Activated naive CD8-positive, alpha-beta T cell treated with anti-CD3 and anti-CD28 coated beads, Interleukin-2, amount 50 U/mL, for 16 hours (primary cell): ENCODE measurements at places on chromosomes 3 and 15.

- no peak for DNase-seq
Measured at GRCh38 chr3:39208463-39209055, 16.2 kb upstream of the XIRP1 start.

- DNase-seq = no peak
Measured at GRCh38 chr15:39579487-39580116, 1.3 kb upstream of the THBS1 start.

- DNase-seq = no peak
Measured at GRCh38 chr3:53485675-53486403, 8.6 kb upstream of the CACNA1D start.

GRCh38 chr3:134711284-134711683, 60.5 kb upstream of the KY start:
- DNase-seq = no peak

DNA sequence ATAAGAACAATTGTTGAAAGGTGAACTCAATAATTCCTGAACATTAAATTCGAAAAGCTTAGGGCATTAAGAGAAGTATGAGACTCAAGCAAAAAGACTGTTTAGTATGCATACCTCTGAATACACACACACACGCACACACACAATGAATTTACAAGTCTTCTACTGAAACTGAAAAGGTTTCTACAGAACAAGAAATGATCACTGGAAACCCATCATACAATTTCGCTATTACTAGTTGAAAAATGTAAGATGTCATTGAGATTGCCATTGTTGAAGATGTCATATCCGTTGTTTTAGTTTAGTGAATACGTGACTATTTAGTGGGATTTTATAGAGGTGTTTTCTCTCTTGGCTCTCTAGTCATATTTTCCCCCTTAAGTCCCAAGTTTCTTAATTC, 106.8 kb downstream of the FOXB1 start:
- DNase-seq = no peak

GRCh38 chr3:9214185-9214584, 35.3 kb downstream of the SRGAP3 start:
- DNase-seq = no peak

- no peak for DNase-seq
Measured at GRCh38 chr3:16604887-16605602, at the start of gene DAZL. Gene DAZL, minus strand, starts transcription at chr3:16605423. Its CDS starts 218 bp downstream, at chr3:16605205.

DNA sequence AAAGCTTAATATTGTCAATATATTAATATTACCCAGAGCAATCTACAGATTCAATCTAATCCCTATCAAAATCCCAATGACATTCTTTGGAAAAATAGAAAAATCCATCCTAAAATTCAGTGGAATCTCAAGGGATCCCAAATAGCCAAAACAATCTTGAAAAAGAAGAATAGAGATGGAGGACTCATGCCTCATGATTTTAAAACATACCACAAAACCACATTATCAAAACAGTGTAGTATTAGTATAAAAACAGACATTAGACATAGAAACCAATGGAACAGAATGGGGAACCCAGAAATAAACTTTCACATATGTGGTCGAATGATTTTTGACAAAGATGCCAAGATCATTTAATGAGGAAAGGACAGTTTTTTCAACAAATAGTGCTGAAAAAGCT, 14.6 kb downstream of the NEK4 start:
- no peak for DNase-seq

GRCh38 chr15:42160136-42160535, 3.7 kb upstream of the PLA2G4F start:
- no peak for DNase-seq

DNA sequence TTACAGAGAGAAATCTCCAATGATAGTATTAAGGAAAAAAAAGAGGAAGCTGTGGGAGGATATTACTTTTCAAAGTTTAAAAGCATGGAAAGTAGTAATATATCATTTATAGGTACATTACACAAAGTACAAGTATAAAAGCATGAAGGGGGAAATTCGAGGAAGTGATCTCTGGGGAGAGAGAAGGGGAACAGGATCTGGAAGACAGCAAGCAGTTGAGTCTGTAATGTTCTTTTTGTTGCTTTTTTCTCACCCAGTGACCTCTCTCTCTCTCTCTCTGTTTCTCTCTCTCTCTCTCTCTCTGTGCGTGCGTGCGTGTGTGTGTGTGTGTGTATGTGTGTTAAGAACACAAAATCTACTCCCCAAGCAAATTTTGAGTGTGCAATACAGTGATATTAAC, 10.2 kb downstream of the C3orf20 start:
- DNase-seq = no peak

- DNase-seq = no peak
Measured at GRCh38 chr3:100084100-100084806, 30.0 kb downstream of the FILIP1L start.

- DNase-seq = no peak
Measured at GRCh38 chr3:77040216-77040615, 317 bp downstream of the ROBO2 start.

GRCh38 chr3:69251078-69251805, 128.8 kb upstream of the LMOD3 start:
- no peak for DNase-seq

GRCh38 chr3:45087155-45087554, 59.0 kb downstream of the CDCP1 start:
- no peak for DNase-seq

GRCh38 chr15:97386940-97387339, 573.6 kb upstream of the ARRDC4 start:
- DNase-seq = no peak

DNA sequence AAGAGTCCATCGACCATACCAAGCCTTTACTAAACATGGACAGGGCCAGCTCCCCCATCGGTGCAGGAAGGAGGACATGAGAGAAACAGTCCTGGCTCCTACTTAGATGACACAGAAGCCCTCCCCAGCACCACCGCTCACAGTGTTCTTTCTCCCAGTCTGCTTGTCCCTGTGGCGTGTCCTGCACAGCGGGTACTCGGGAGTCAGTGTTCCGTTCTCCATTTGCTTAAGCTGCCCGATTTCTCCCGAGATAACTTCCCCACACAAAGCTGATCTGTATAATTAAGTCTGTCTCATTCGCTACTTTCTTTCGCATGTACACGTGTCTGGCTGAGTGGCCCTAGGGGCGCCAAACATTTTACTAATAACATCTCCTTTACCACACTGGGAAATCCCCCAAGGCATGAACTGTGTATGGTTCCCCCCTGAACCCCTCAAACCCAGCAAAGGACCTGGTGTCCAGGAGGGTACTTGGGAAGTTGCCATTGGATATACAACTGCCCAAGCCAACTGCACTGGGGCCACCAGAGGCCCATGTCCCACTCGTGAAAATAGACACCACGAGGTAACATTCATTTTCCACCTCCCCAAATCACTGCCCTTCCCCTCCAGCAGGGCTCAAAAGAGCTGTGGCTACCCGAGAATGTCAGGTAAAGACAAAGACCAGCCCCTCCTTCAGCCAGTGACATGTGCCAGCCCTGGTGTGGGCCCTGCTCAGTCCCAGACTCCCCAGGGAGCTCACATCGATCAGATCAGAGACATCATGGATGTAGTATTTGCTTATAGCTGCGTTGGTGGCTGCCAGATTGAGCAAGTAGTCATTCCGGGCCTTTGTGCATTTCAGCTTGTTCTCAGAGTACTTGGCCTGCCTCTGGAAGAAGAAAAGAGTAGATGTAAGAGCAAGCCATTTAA, 96.5 kb upstream of the RAD18 start:
- no peak for DNase-seq

- no peak for DNase-seq
Measured at GRCh38 chr3:14360123-14360881, 42.1 kb upstream of the SLC6A6 start.

- DNase-seq = no peak
Measured at GRCh38 chr15:50973605-50974004, 65.1 kb downstream of the AP4E1 start.

GRCh38 chr3:160183345-160184076, 41.7 kb upstream of the C3orf80 start:
- DNase-seq = no peak

- no peak for DNase-seq
Measured at GRCh38 chr3:42853739-42854302, 21.9 kb downstream of the CYP8B1 start.

GRCh38 chr15:45549541-45550220, 27.1 kb upstream of the SLC30A4 start:
- no peak for DNase-seq

- DNase-seq = no peak
Measured at GRCh38 chr3:127791221-127791913, 30.9 kb downstream of the MGLL start.
